ENCODE measurements at places on chromosomes 13 and 19. TPM values are rescaled to one million over a fixed set of nuclear protein-coding genes. Genes with fewer than 3 reads are reported as not detected.

The MYO1F gene
- 0.37 TPM for total RNA-seq

The PPP1R13L gene
- 40.0 TPM for total RNA-seq

The ELSPBP1 gene
- total RNA-seq, result not detected

The STAP2 gene
- total RNA-seq, result not detected

The CATSPERD gene
- total RNA-seq, result not detected

The TRPC4 gene
- total RNA-seq, result not detected

The CEBPA gene
- total RNA-seq, result 9.4 TPM

The RTBDN gene
- total RNA-seq, result 0.20 TPM

The TNFRSF19 gene
- total RNA-seq, result 2.9 TPM

The SPACA4 gene
- total RNA-seq, result not detected

The PROZ gene
- not detected for total RNA-seq

The PSPN gene
- 0.72 TPM for total RNA-seq

The OR4F17 gene
- not detected for total RNA-seq

The PRR20C gene
- total RNA-seq, result not detected

The KISS1R gene
- total RNA-seq, result 0.29 TPM

The TNNT1 gene
- 140 TPM for total RNA-seq

All from A549 treated with AZD2906 at 1 μM for 4 hours (cell line).